ENCODE measurements at places on chromosomes 1 and 21.
A peak's percentile ranks its signal among the peaks of the same experiment; 100 is the strongest.

DNA sequence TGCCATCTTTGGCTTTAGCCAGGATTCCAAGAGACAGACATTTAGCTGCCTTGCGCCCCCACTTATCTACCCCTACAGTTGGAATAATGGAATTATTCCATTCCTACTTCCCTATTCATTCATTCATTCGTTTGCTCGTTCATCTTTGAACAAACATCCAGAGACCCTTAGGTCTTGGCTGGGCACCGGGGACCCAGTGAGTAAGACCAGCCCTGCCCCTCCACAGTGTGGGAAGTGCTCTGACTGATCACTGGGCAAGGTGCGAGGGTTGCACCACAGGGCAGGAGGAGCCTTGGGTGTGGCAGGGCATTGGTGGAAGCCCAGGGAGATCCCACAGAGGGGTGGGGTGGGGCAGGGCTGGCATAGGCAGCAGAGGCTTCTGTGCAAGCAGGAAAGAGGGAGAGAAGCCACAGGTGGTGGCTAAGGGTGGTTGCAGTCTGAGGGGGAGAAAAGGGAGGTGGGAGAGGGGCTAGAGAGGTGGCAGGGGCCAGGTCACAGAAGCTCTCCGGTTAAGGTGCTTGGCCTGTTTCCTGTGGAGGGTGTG is 35.0 kb upstream of the TMEM61 start:
- DNase-seq = no peak

DNA sequence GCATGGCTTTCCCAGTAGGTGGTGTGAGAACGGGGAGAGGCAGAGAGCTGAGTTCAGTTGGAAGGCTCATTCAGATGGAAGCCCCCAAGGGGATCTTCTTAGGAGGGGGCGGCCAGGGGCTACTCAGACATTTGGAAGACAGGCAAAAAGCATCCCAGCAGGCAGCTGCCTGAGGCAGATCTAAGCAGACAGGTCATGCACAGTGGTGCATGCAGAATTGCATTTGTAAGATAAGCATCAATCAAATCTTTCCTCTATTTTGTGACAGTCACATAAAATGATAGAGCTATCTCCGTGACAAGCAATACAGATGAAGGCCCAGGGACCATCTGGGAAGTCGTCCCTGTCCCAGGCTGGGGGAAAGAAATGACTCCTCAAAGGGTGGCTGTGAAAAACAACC is 3.8 kb downstream of the RAB3B start:
- DNase-seq = peak; percentile 16

DNA sequence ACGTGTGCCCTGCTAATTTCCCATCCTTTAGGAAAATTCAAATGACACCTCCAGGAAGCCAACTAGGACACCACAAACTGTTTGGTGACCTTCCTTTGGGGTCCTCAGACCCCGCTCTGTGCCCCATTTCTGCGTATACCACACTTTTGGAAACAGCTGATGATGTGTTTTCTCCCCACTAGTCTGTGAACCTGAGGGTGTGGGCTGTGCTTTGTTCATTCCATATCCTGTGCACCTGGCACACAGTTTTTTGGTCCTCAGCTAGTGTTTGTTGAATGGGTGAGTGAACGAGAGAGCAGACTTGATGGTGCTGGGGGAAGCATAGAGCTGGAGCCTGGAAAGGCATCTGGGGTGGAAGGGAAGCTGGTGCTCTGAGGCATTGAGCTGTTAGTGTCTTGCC is 48.6 kb downstream of the RPS6KA1 start:
- no peak for DNase-seq

- no peak for DNase-seq
Observed at GRCh38 chr1:68217060-68217554, 15.2 kb downstream of the WLS start.

- no peak for DNase-seq
Observed at GRCh38 chr1:109824349-109825115, 60.8 kb upstream of the EPS8L3 start.

- DNase-seq = no peak
Observed at GRCh38 chr1:185560760-185561159, 173.4 kb upstream of the HMCN1 start.

DNA sequence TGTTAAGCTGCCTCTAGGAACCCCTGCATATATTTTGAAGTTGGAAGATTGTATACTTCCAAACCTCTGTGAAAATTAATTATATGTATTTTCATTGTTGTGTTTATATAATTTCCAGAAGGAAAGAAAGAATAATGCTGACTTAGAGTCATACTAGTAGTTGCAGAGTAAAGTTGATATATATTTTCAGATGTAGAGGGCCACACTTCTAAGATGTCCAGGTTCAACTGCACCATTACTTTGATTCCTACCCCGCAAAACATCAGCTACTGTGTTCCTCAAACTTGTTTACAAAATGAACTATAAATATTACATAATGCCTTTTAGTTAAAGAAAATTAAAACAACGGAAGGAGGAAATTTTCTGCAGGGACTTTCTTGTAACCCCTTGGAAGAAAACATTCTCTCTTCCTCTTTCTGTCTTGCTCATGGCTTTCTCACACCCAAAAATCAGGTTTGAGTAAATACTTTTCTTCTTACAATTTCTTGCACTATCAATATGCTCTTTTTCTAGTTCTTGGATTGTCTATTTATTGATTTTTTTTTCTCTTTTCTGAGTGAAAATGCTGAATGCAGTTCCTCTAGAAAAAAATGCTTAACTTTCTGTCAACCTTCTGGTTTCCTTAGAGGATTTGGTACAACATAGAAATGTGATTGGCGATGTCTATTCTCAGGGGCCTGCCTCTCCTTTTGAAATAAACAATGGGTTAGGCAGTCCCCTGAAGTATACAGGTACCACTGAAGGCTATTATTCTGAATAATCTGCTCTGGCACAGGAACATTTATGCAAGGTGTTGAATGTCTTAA is 867.8 kb downstream of the TTLL7 start:
- DNase-seq = no peak

GRCh38 chr1:206790502-206791250 is 18.4 kb upstream of the IL10 start:
- no peak for DNase-seq

- DNase-seq = no peak
Observed at GRCh38 chr1:171455967-171456366, 29.4 kb upstream of the PRRC2C start.

DNA sequence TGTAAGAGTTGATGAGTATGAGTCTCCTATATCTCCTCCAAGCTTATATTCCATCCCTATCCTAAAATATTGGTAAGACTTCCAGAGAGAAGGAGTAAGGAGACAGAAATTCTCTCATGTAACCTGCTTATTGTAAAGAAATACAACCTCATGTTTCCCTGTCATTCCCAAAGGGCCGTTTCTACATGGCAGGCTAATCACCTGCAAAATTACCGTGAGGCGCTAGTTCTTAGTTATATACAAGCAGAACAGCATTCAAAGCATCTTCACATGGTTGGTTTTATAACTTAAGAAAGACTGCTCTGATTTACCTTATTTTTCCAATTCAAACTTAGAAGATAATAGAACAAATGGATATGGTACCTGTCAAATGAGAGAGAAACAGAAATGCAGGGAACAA is 42.9 kb downstream of the DAB1 start:
- no peak for DNase-seq

- peak; percentile 96 for DNase-seq
Observed at GRCh38 chr1:173476665-173477285, 360 bp upstream of the PRDX6 start.

Data from H7 (cell line).